Activated naive CD8-positive, alpha-beta T cell treated with anti-CD3 and anti-CD28 coated beads, Interleukin-2, amount 10 ng/mL, durations not matched to agents 7 days and 5 days (primary cell): ENCODE measurements at places on chromosomes 1 and 21. TPM values are rescaled to one million over a fixed set of nuclear protein-coding genes. Genes with fewer than 3 reads are reported as not detected.

The SASS6 gene
- total RNA-seq, result 11.8 TPM

DNA sequence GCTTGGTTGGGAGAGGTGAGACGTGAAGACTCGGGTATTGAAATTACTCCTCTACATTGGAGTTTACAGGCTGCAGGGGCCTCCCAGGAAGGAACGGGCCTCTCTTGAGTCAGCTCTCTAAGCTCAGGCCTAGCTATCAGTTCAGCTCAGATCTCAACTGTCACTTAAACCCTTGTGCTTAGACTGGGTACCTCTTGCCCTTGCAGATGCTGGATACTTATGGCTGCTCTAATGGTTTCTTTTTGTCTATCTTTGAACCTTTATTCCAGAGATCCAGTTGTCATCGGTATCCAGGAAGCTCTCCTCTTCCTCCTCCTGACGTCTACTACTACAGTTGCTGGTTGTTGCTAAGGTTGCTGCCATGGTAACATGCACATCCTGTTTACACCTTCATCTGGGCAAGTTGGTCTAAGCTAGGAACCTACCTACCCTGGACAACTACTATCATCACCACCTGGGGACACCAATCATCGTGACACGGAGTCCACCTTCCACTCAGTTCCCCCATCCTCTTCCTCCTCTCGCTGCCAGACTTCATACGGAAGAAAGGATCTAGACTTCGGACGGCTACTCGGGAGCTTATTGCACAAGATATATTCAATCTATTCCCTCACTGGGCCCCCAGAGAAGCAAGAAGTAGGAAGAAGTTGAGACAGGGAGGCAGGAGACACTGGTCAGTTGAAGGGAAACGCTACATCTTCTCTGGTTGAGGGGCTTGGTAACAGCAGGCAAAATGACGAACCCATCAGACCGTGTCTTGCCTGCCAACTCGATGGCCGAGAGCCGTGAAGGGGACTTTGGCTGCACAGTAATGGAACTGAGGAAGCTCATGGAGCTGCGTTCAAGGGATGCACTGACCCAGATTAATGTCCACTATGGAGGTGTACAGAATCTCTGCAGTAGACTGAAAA is 56.1 kb downstream of the ATP2B4 start:
- DNase-seq, result peak; percentile 48

The FCRL1 gene
- total RNA-seq, result not detected

The LCE4A gene
- not detected for total RNA-seq

The NOC2L gene
- 63.0 TPM for total RNA-seq

DNA sequence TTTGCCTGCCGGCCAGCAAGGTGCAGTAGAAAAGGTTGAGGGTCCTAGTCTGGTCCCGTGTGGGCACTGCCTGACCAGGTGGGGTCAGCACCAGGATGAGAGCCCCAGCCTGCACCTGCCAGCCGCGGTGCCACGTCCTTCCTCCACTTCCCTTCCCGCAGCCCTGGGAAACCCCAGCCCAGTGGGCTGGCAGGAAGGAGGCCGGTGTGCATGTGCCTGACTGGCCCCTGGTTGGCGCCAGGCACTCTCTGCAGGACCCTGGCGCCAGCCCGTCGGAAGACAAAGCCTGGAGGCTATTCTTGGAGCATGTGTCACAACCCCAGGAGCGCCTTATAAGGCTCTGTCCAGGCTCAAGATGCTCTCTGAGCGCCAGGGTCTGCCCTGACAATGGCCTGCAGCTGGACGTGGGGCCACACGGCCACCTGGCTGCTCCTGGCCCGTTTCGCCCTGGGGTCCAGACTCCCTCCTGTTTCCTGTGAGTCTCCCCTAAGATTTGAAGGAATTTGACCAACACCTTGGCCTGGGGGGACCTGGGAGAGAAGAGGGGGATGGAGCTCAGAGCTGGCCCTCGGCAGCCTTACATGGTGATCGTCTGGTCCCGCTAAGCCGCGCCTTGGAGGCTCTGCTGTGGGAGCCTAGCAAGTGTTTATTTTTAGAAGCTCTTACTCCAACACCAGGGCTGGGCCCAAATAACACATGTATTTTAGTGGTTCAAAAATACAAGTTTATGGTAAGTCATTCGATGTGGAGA is 31.9 kb upstream of the POFUT2 start:
- DNase-seq, result peak; percentile 20

DNA sequence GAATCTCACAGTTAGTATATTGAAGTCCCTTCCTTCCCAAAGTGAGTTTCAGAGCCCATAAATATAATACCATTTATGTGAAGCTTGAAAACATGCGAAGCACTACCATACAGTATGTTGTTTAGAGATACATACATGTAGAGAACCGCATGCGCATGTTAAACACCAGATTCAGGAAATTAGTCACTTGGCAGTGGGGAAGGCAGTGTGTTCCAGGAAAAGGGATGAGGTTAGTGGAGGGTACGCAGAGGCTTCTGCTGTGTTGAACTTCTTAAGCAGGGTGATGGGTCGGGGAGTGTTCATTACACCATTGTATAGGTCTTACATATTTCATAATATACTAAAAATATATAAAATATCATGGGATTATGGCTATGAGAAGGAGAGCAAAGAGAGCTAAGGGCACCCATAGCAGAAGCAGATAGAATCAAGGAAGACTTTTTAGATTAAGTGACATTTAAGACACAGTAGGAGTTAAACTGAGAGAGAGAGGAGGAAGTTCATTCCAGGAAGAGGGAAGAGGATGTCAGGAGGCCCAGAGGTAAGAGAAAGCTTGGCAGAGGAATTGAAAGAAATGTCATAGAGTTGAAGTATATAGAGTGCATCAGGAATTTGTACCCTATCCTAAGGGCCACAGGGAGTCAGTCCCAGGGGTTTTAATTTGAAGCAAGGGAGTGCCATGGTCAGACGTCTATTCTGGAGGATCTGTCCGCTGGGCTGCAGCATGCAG is 43.5 kb upstream of the SARS1 start:
- no peak for DNase-seq

The WRAP73 gene
- 40.2 TPM for total RNA-seq

GRCh38 chr1:97254731-97255463 is 533.3 kb downstream of the PTBP2 start:
- no peak for DNase-seq

The COL9A2 gene
- total RNA-seq, result 6.0 TPM

- no peak for DNase-seq
These were observed 9.2 kb downstream of the SFT2D2 start for GRCh38 chr1:168234846-168235547.

DNA sequence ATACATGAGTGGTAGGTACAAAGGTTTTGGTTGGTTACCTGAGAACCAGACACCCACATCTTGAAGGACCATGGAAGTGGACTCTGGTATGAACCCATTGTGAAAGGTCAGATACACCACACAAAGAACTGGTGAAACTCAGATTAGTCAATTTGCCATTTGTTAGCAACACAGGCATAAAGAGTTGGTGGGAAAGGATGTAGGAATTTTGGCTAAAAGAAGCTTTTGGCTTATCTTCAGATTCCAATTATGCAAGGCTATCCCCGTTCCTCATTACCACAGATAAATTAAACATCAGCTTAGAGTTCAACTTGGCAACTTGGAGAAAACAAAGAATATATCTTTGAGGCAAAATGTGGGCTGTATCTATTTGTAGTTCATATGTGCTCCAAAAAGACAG is 87.0 kb upstream of the IRF2BP2 start:
- no peak for DNase-seq

DNA sequence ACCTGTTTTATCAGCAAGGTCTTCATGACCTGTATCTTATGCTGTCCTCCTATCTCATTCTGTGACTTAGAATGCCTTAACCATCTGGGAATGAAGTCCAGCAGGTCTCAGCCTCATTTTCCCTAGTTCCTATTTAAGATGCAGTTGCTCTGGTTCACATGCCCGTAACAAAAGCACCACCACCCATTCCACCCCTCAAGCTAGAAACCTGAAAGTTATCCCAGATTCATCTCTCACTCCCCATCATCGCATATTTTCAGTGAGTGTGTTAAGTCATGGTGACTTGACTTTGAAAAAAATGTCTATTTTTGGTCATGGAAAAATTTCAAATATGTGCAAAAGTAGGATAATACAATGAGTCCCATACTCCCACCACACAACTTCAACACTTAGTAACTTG is 11.7 kb downstream of the HMGN2 start:
- no peak for DNase-seq

DNA sequence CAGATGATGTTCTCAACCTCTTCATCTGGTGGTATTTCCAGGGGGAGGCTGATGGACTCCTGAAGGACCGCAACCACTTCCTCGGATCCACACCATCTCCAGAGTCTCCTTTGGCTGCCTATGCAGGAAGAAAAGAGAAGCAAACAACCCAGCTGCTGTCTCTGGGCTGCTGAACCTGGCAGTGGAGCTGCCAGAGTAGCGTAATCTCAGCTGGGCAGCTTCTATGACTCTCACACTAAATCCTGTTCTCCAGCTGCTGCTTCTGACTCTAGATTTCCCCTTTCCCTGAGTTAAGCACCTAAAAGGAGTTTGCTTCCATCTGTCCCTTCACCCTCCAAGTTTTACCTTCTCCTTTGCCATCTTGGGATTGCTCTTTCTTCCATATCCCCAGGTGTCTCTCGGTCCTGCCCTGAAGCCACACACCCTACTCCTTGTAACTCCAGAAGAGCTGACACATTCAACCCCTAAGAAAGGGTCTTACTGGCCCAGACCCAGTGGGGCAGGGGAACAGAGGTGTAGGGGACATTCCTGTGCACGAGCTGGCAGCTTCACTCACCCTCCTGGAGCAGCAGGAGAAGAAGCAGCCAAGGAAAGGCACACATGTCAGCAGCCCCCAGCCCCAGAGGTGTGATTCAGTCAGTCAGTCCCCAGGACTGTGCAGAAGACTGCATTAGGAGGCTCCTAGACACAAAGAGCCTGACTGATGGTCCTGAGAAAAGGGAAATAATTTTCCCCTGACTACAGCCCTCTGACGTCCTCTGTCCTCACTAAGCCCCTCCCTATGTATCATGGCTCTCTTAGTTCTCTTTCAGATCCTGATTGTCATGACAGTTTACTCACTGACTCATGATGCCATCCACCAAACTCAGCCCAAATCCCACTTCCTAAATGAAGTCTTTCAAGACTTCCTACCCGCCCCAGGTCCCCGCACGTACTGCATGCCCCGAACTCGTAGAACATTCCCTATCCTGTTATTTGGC is at the start of gene SLAMF9:
Gene SLAMF9, minus strand, starts transcription at position 702 of the 980 bp plus-strand sequence. Its CDS starts 100 bp downstream, at position 602.
- no peak for DNase-seq

GRCh38 chr21:37297364-37297763 is 30.2 kb upstream of the VPS26C start:
- no peak for DNase-seq

The NBPF3 gene
- 8.5 TPM for total RNA-seq

The ECE1 gene
- 85.5 TPM for total RNA-seq

DNA sequence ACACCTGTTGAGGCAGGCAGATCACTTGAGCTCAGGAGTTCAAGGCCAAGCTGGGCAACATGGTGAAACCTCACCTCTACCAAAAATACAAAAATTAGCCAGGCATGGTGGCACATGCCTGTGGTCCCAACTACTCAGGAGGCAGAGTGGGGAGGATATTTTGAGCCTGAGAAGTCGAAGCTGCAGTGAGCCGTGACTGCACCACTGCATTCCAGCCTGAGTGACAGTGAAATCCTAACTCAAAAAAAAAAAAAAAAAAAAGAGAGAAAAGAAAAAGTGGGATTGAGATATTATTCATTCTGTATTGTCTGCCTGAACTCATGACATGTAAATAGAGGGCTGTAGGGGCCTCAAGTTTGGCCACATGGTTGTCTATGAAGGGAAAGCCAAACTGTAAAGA is 37.3 kb downstream of the WNT2B start:
- DNase-seq, result no peak

- DNase-seq, result no peak
These were observed 233.0 kb downstream of the RWDD3 start for GRCh38 chr1:95467036-95467435.

The MROH9 gene
- total RNA-seq, result not detected

The FCAMR gene
- not detected for total RNA-seq

DNA sequence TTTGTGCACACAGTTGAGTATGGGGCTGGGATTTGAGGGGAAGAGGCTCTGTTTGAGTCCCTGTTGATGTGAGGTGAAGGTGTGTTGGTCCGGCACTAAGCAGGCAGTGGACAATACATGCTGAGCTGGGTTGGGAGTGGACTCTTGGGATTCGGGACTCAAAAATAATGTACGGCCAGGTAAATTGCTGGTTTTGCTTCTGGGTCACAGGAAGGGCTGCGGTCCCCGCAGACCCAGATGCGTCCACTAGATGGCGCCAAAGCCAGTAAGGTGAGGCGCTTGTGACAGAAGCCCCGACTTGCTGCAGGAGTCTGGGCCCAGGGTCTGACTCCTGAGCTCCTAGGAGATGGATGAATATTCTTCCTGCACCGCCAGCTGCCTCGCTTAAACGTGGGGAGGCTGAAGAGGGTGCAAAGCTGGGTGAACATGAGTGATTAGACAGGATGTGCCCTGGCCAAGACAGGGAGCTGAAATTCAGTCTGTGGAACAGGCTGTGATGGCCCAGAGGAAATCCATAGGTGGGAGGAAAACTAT is 61.4 kb downstream of the ACBD3 start:
- peak; percentile 92 for DNase-seq

The MKNK1 gene
- 70.2 TPM for total RNA-seq

The OR2L3 gene
- total RNA-seq, result not detected
